ENCODE measurements at places on chromosomes 3 and 15. TPM values are rescaled to one million over a fixed set of nuclear protein-coding genes. Genes with fewer than 3 reads are reported as not detected.

- no peaks in the 10 kb centered on the region for H3K36me3 ChIP-seq
- H3K4me3 ChIP-seq: no peak overlapping the region
- H3K27me3 ChIP-seq: no peaks in the 10 kb centered on the region
- no peaks in the 10 kb centered on the region for H3K4me1 ChIP-seq
- DNase-seq: no peak
Measured at GRCh38 chr15:42147431-42147735, 9.1 kb downstream of the PLA2G4F start.

DNA sequence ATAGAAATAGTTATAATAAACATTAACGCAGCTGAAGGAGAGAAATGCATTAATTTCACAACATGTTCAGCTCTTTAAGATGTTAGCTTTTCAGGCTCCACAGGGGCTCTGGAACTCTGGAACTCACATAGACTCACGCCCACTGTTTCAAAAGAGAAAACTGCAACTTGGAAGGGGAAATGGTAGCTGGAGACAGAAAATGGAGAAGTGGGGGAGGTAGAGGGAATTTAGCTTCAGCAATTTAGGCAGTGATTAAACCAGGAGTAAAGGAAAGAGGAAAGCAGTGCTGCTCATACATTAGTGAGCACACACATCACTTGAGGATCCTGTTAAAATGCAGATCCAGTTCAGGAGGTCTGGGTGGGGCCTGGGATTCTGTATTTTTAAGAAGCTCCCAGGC lies 274.8 kb upstream of the TRIM42 start:
- no peaks in the 10 kb centered on the region for H3K4me1 ChIP-seq
- no peak for DNase-seq
- H3K36me3 ChIP-seq: no peaks in the 10 kb centered on the region
- H3K4me3 ChIP-seq: no peak overlapping the region
- H3K27ac ChIP-seq: no peak overlapping the region
- no peaks in the 10 kb centered on the region for H3K27me3 ChIP-seq

- no peak overlapping the region for H3K4me3 ChIP-seq
- H3K27ac ChIP-seq: no peak overlapping the region
- 0 out of 2 replicates have a peak, but pooled peaks cover 3% of the 10 kb centered on the region for H3K27me3 ChIP-seq
Measured at GRCh38 chr3:100830931-100831330, 121.6 kb downstream of the TFG start.

GRCh38 chr3:120224237-120224636 lies 60.8 kb downstream of the GPR156 start:
- H3K4me1 ChIP-seq: no peaks in the 10 kb centered on the region
- no peak for DNase-seq
- no peak overlapping the region for H3K4me3 ChIP-seq
- no peaks in the 10 kb centered on the region for H3K36me3 ChIP-seq
- no peaks in the 10 kb centered on the region for H3K27me3 ChIP-seq

- DNase-seq: peak; percentile 100
- H3K27me3 ChIP-seq: no peaks in the 10 kb centered on the region
- no peaks in the 10 kb centered on the region for H3K36me3 ChIP-seq
- peaks cover 38% of the 10 kb centered on the region for H3K4me1 ChIP-seq
- peak overlapping the region; percentile 86 for H3K27ac ChIP-seq
Measured at GRCh38 chr3:194537732-194538247, 51.0 kb upstream of the ATP13A3 start.

GRCh38 chr3:173676094-173676493 lies 278.6 kb downstream of the NLGN1 start:
- H3K27ac ChIP-seq: no peak overlapping the region
- no peaks in the 10 kb centered on the region for H3K27me3 ChIP-seq
- no peak overlapping the region for H3K4me3 ChIP-seq
- no peaks in the 10 kb centered on the region for H3K36me3 ChIP-seq

DNA sequence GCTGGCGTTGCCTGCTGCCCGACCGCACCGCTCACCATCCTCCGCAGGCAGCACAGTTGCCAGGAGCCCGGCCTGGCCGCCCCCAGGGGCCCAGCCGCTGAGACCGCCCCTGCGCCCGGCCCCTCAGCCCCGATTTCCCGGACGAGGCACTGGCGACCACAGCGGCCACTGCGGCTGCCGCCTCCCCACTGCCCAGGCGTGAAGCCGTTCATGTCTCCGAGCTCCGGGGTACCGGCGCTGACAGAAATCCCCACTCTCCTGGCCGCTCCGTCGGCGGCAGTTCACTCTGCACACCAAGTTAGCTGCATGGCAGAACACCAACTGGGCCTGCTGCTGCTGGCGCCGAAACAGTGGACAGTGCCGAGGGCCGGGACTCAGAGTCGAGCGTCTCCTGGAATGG lies 8.5 kb downstream of the SELENOT start:
- H3K27ac ChIP-seq: no peak overlapping the region
- peaks cover 29% of the 10 kb centered on the region for H3K36me3 ChIP-seq
- H3K4me3 ChIP-seq: no peak overlapping the region
- no peaks in the 10 kb centered on the region for H3K27me3 ChIP-seq

GRCh38 chr3:77906102-77906709 lies 866.3 kb downstream of the ROBO2 start:
- H3K4me1 ChIP-seq: peaks cover 9% of the 10 kb centered on the region
- no peaks in the 10 kb centered on the region for H3K27me3 ChIP-seq
- DNase-seq: peak; percentile 35
- no peak overlapping the region for H3K4me3 ChIP-seq
- peak overlapping the region; percentile 66 for H3K27ac ChIP-seq

Gene TEX264
- 53.0 TPM for total RNA-seq

Gene LRRC28
- total RNA-seq: 13.5 TPM

Gene PML
- 81.8 TPM for total RNA-seq
